Activated naive CD4-positive, alpha-beta T cell treated with anti-CD3 and anti-CD28 coated beads, Interleukin-2, amount 50 U/mL, for 72 hours (primary cell): ENCODE measurements at places on chromosomes 7 and 10. TPM values are rescaled to one million over a fixed set of nuclear protein-coding genes. Genes with fewer than 3 reads are reported as not detected.

The EIF3A gene
- 129 TPM for total RNA-seq

The PAX4 gene
- total RNA-seq, result not detected

The ZPBP gene
- not detected for total RNA-seq

The JAZF1 gene
- 3.4 TPM for total RNA-seq

The CCDC3 gene
- total RNA-seq, result not detected

GRCh38 chr7:110609336-110609735, 481.6 kb upstream of the LRRN3 start:
- no peak for DNase-seq

DNA sequence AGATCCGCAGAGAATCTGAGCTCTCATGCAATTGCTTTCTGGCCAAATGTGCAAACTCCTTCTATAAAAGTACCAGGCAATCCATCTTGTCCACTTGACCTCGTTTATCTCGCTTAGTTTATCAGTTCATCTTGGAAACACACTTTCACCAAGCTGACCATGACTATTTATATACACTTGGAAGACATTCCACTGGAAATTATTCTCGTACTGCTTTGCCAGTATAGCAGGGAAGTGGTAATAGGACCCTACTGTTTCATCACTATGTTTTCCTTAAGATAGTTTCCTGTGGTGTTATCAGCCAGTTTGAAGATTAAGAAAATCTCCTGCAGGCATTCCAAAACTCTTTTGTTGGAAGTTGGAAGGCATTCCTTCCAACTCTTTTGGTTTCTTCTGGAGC, 115.3 kb upstream of the FAM171A1 start:
- no peak for DNase-seq

DNA sequence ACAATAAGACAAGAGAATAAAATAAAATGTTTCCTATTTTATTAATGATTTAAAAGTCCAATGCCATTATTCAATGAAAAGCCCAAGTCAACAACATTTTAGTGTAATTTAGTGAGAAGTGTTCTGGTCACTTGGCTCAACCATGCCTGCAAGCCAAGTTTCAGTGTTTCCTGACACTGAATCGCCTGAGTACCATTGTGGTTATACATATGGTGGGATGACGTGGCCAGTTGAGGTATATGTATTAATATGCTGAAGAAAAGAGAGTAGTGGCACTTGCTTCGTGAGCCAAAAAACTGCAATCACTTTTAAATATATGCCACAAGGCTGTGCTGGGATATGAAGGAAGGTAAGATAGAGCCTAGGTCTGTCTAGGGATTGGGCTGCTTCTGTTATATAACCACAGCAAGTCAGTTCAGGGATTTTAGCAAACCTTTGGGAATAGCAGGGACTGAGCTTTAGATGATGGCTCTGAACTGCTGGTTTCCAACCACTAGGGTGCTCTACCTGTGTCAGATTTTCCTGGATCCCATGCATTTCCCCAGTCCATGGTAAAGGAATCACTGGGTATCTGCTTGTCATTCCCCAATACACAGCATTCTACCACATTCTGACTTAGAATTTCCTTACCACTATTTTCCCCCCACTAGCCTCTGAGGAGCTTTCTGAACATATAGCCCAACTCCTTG, 214.0 kb upstream of the PRPS1L1 start:
- DNase-seq, result no peak

- DNase-seq, result no peak
These were observed 199.6 kb downstream of the PTPRN2 start for GRCh38 chr7:158388072-158388471.

- no peak for DNase-seq
These were observed 136.7 kb downstream of the PDE1C start for GRCh38 chr7:31933481-31933880.

- no peak for DNase-seq
These were observed 23.2 kb upstream of the CALN1 start for GRCh38 chr7:72435366-72435765.

- no peak for DNase-seq
These were observed at the start of gene CCDC172 for GRCh38 chr10:116324227-116324950. Gene CCDC172 (plus strand): TSS chr10:116324448. CDS start chr10:116325012, 564 bp downstream.

DNA sequence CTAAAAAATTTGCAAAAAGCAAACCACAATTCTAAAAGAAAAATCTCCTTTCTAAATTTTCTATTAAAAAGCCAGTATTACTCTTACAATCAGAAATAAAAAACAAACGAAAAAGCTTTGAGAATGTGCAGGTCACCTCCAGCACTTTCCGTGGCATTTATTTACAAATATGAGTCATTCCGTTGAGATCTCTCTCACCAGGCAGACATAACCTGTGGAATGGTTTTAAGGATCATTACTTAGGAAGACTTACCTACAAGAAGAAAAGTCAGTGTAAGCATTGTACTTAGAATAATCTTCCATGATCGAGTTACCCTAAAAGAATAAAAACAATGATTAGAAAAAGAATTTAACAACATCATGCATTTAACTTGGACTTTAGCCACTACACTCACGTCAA, 3.3 kb downstream of the SUN3 start:
- no peak for DNase-seq

DNA sequence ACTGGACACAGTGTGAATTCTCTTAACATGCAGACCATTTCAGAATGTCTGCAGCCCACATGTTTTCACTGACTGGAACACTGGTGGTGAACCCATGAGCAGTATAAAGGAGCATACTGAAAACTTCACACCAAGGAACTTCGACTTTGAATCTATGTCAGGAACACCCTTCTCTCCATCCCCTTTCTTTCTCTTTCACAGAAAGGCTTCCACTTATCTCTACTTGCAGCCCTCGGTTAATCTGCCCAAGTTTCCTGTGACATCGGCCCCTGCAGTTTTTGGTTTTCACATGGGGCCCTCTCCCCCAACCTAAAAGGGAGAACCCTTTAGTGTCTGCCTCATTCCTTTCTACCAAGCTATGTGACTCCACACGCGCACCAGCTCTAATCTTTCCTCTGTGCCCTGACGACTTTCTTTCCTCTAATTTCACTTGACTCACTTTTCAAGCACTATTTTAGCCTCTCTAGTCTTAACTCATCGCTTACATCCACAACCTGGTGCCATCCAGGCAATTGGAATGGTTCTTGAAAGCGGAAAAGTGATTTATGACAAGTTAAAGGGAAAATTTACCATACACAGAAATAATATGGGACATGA, 70.1 kb downstream of the RELN start:
- DNase-seq, result no peak

DNA sequence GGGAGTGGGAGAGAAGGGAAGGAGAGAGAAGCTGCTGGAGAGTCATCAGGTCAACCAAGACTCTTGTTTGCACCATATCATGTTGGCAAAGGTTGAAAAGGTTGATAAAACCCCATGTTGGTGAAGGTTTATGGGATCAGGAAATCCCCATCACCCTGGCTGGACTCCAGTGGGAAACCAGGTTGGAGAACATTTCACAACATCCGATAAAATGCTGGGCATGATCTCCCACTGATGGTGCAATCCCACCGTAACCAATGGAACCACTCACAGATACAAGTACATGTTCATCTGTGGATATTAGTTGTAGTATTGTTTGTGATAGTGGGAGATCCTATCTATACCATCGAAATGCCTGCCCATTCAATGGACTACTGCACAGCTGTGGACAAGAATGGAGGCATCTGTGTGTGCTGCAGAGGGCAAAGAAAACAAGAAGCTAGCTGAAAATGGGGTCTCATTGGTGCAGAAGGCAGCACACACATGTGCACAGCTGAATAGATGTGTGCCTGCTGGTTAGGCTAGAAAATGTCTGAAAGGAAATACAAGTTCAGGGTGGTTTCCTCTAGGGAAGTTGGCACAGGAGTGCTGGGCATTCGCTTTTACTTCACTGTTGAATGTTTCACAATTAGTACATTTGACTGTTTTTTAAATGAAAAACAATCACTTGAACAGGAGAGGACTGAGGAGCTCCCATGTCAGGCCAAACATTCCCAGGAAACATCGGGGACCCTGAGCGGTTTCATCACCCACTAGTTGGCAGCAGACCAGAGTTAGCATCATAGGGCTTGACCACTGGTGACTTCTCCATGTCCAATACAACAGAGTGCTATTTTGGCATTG, 80.4 kb upstream of the MGMT start:
- no peak for DNase-seq

DNA sequence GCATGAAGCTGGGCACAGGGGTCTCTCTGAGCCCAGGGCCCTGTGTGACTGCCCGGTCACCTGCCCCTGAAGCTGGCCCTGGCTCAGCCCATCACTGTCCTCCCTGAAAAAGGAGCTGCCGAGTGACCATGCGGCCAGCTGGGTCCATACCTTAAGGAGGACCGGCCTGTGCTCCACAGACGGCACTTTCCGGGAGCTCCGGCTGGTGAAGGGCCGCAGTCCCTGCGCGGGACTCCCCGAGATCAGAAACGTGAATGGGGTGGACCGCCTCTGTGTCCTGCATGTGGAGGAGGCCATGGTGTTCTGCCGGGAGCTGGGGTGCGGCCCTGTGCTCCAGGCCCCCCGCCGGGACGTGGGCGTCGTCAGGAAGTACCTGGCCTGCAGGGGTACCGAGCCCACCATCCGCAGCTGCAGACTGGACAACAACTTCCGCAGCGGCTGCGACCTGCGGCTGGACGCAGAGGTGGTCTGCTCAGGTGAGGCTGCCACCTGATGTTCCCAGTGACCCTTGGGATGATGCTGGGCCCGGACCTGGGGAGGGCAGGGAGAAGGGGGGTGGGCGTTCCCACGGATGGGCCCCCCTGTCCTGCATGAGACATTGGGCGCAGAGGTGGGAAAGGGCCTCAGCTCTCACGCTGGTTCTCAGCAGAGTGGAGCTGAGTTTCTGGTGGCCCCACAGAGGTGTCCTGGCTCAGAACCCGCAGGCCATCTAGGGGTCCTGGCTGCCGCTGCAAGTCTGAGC, 3.5 kb downstream of the SCART1 start:
- peak; percentile 47 for DNase-seq

- no peak for DNase-seq
These were observed 100.5 kb downstream of the GLCCI1 start for GRCh38 chr7:8068892-8069686.

GRCh38 chr10:133258066-133258817, 18.4 kb downstream of the ADAM8 start:
- peak; percentile 70 for DNase-seq

DNA sequence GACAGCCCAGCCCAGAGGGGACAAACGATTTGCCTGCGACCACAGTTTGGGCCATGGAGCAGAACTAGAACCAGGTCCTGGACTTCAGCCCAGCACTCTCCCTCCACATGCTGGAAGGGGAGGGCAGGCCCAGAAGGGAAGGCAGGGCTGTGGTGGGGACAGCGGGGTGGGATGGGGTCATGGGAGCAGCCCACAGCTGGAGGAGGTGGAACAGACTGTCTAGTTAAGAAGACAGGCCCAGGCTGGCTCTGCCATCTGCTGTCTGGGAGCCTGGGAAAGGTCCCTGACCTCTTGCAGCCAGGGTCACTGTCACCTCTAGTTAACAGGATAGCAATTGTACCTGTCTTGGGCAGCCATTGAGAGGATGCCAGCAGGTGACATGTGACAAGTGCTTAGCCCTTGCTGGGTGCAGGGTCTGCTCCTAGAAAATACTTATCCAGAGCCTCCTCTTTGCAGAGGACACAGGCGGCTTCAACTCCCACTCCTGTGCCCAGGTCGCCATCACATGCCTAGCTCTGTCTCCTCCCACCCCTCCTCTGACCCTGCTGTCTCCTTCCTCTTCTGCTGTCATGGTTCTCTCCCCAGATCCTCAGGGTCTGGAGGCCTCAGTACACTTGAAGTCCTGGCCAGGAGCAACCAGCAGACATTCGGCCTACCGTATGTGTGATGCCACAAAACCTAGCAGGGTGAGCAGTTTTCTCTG, 37.0 kb upstream of the CHST15 start:
- no peak for DNase-seq

- no peak for DNase-seq
These were observed 52.1 kb downstream of the SUFU start for GRCh38 chr10:102555781-102556328.

DNA sequence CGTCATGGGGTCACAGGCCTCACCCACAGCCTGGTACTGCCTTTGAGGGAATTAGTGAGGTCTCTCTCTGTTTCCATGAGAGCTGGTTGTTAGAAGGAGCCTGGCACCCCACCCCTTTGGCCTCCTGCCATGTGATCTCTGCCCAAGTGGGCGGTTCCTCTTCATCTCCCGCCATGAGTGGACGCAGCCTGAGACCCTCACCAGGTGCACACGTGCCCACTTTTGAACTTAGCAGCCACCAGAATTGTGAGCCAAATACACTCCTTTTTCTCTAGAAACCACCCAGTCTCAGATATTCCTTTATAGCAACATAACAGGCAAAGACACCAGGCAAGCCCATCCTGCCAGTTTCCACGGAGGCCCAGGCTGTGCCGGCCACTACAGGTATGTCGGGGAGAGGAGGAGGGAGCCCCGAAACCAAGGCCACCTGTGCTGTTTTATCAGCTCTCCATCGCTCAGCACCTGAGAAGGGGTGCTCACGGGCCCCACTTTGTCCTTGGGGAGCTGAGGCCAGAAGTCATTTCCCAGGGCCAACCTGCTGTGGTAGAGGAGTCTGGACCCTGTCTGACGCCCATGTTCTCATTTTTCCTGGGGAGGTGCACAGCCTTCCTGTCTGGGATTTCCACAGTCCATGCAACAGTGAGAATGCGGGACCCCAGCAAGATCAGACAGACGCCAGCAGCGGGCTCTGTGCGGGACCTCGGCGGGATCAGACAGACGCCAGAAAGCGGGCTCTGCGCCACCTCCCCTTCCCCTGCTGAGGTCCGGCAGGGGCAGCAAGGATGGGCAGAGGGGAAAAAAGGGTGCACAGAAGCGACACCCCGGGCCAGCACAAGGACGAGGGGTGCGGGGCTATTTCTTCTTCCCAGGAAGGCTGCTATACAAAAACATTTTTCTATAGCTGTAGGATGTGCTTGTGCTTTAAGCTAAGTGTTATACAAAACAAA, 220.5 kb downstream of the ELFN1 start:
- DNase-seq, result no peak

DNA sequence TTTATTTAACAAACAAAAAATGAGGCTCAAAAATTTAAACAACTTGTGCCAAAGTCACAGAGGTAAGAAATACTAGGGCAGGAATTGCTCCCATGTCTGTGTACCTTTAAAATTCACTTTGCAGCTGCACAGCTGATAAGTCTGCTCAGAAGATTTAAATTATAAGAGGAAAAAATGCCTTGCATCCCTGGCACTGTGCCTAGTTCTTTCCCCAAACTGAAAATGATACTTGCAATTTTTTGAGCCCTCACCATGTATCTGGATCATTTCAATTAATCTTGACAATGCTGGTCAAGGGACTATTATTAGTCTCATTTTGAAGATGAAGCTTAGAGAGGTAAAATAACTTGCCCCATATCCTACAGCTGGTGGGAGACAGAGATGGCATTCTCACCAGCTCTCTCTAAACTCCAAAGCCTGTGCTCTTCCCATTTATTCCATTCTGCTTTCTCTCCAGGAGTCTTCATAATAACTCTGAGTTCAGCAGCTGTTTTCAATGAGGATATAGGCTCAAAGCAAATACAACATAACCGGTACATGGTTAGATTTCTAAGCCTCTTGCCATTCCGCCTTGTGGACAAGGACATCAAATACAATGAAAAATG, 350.5 kb upstream of the LRRTM3 start:
- DNase-seq, result no peak

GRCh38 chr7:151346470-151346769, 4.8 kb downstream of the NUB1 start:
- DNase-seq, result no peak
